Stimulated activated CD4-positive, alpha-beta T cell treated with anti-CD3 and anti-CD28 coated beads, TNF-alpha, amount 100 ng/mL, for 4 hours (primary cell): ENCODE measurements at places on chromosomes 11 and 22.
A peak's percentile ranks its signal among the peaks of the same experiment; 100 is the strongest.

DNA sequence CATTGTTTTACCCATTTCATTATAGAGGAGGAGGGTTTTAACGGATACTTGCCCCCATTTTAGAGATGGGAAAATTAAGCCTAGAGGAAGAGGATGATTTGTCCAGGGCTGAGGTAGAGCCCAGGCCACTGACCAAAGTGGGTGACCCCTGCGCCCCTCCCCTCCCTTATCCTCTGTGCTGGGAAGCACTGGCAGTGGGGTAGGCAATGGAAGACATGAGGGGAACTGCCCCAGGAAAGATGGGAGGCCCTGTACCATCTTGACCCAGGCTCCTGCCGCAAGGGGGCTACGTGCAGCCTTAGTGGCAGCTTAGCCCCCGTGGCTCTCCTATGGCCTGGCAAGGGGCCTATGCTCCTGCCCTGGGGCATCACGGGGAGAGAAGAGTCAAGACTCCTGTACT lies 76.4 kb upstream of the MYOD1 start:
- no peak for DNase-seq

DNA sequence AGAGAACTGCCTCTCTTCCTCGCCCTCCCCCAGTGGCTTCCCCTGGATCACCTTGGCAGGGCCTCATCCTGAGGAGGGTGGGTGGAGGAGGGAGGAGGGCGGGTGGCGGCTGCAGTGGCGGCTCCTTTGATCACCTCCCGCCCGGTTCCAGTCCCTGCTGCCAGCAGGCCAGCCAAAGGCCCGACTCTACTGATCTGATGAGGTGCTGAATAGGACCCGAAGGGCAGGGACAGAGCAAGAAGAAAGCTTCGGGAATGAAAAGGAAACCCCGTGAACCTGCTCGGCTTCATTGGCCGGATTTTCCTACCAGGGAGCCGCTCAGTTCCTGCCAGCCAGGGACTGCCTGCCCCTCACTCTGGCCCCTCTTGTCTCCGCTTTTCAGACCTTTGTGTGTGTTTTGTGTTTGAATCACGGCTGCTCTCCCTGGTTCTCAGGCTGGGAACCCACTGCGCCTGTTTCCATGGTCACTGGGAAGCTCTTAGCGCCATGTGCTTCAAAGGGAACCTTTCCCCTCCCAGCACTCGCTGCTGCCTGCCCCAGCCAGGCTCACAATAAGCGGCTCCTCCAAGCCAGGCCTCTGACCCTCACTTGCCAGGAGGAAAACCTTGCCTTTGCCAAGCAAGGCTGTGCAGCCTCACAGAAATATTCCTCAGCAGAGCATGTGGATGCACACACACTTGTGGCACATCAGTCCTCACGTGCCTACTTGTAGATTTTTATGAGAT lies 56.8 kb downstream of the C22orf31 start:
- no peak for DNase-seq

DNA sequence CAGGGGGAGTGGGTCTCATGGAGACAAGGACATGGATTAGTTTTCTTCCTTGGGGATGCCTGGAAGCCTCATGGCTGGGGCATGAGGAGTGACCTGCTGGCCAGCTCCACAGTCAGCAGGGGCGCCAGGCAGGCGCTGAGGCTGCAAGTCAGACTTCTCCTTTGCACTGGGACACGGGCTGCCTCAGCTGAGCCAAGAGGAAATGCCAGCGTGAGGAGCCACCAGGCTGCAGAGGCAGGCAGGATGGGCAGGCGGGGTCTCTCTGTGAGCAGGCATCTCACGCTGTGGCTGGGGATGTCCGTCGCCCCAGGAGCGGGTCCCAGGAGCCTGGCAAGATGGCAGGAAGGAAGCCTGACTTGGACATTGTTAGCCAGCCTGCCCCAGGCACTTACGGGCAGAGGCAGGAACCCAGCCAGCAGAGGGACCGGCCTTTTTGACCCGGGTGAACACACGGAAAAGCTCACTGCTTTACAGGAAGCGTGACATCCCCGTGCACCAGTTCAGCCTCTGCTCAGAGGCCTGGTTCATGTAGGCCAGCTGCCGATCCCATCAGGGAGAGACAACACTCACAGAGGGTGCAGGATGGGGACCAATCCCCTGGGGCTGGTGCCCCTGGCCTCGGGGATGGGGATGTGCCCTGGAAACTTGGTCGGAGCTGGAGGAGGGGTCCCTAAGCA lies 10.2 kb downstream of the GNB1L start:
- DNase-seq: no peak

- DNase-seq: no peak
Observed at GRCh38 chr22:23826510-23827350, 12.1 kb downstream of the DERL3 start.

DNA sequence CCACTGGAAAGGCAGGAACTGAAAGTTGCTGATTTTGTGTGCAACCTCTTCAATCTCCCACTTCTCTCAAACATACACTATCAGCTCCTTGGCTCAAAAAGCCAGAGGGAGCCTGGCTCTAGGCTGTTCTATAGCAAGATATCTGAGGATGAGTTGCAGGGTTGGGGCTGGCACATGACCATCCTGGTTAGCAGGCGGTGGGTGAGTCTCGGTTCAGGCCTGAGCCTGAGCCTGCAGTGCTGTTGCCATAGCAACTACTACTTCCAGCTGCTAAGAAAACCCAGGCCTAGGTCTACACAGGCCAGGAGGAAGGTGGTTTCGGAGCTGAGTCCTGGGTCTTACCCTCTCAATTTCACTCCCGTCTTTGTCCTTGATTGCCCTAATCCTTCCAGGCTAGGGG lies 39.0 kb downstream of the CWC15 start:
- DNase-seq: no peak

GRCh38 chr11:69125861-69126260 lies 29.9 kb upstream of the SMIM38 start:
- DNase-seq: no peak

- no peak for DNase-seq
Observed at GRCh38 chr11:123640677-123641494, 13.5 kb downstream of the SCN3B start.

DNA sequence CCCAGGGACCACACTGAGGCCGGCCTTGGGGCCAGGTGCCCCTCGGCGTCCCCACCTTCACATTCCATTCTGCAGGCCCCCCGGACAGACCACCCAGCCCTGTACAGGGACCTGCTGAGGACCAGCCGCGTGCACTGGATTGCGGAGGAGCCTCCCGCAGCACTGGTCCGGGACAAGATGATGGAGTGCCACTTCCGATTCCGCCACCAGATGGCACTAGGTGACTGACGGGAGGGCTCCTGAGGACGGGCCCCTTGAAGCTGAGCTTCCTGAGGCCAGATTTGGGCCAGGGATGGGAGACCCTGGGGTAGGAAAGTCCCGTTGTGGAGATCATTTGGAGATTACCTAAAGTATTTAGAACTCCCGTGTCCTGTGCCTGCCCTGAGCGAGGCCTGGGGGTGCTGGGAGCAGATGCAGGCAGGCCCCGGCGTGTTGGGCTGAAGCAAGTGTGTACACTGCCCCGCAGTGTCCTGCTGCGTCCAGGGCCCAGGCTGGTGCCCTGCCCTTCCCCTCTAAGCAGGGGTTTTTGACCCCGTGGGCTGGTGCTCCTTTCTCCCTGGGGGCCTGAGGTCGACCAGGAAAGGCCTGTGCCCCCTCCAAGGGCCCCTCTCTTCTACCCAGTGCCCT lies 20.0 kb downstream of the TRMU start:
- peak; percentile 33 for DNase-seq

DNA sequence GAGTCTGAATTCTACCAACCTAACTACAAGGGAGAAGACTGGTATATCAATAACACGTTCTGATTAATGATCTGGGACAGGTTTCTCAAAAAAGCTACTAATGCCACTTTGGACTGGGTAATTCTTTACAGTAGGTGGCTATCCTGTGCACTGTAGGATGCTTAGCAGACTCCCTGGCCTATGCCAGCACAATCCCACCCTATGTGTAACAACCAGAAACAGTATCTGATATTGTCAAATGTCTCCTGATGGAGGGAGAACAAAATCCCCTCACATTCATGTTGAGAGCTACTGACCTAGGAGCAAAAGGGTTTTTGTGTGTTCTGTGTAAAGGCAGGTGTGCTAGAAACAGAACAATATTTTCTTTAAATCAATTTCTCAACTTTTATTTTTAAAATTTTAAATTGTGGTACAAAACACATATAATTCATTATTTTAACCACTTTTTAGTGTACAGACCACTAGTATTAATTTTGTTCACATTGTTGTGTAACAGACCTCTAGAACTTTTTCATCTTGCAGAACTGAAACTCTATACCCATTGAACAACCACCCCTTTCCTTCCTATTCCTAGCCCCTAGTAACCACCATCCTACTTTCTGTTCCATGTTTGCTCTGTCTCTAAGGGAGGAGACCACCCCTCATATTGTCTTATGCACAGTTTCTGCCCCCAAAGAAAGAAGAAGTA lies 2.1 kb upstream of the MS4A6A start:
- no peak for DNase-seq

- DNase-seq: no peak
Observed at GRCh38 chr11:115652496-115652895, 148.3 kb upstream of the CADM1 start.

DNA sequence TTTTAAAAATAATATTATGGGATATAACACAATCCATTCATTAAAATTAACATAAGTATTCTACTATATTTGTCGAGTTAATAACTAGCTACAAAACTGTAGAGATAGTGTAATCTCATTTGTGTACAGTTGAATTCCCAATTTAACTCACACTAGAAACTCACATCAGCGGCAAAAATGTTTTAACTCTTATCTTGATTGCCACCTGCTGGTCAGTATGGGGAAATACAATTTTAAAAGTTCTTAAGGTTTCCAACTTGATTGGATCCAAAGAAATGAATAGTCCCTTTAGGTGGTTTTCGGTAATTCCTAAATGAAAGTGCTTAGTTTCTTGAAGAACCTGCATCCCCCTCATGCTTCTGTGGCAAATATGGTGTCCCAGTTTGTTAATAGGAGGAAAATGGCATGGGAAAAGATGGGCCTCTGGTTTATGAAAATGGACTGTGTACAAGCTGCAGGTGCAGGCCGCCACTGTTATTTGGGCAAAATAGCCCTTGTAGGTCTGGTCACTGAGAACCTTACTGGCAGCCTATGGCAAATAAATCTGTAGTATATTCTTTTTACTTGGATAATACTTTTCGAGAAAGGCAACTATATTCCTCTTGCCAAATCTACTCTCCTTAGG lies 33.7 kb upstream of the SLC17A6 start:
- DNase-seq: no peak

DNA sequence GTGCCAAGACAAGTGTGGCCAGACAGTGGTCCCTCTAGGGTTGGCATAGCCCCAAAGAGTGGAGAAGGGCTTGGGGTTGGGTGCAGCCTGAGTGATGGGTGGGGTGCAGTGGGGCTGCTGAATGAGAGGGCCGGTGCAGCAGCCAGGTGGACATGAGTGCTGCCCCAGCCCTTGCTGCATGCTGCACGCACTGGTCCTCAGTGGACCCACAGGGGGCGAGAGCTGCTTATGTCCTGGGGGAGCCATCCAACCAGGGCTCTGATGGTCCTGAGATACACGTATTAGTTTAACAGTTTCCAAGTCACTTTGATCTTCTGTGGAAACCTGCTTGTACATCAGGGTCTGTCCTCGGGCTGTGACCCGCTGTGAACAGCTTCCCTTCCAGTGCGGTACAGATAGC lies 23.9 kb upstream of the ACR start:
- DNase-seq: no peak

DNA sequence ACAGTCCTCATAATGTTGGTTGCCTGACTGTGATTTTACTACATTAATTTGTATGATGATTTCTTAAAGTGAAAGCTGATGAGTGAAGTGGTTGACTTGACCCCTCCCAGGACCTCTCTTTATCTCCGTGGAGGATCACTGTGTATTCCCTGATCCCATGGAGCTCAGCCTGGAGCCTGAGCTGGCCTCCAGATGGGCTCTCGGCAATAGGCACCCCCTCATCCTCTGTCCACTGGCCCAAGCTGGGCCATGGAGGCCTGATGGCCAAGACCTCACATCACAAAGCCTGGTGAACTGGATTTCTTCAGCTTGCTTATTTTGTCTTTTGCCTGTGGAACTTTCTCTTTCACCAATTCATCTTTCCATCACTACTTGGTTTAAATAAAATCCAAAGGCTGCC lies 75.2 kb downstream of the WNT11 start:
- no peak for DNase-seq

GRCh38 chr11:95789506-95790122 lies at the start of gene FAM76B:
Gene FAM76B, minus strand, starts transcription at chr11:95789782. Its CDS starts 304 bp downstream, at chr11:95789478.
- peak; percentile 89 for DNase-seq

GRCh38 chr11:119262668-119263351 lies 54.1 kb downstream of the MCAM start:
- DNase-seq: no peak

DNA sequence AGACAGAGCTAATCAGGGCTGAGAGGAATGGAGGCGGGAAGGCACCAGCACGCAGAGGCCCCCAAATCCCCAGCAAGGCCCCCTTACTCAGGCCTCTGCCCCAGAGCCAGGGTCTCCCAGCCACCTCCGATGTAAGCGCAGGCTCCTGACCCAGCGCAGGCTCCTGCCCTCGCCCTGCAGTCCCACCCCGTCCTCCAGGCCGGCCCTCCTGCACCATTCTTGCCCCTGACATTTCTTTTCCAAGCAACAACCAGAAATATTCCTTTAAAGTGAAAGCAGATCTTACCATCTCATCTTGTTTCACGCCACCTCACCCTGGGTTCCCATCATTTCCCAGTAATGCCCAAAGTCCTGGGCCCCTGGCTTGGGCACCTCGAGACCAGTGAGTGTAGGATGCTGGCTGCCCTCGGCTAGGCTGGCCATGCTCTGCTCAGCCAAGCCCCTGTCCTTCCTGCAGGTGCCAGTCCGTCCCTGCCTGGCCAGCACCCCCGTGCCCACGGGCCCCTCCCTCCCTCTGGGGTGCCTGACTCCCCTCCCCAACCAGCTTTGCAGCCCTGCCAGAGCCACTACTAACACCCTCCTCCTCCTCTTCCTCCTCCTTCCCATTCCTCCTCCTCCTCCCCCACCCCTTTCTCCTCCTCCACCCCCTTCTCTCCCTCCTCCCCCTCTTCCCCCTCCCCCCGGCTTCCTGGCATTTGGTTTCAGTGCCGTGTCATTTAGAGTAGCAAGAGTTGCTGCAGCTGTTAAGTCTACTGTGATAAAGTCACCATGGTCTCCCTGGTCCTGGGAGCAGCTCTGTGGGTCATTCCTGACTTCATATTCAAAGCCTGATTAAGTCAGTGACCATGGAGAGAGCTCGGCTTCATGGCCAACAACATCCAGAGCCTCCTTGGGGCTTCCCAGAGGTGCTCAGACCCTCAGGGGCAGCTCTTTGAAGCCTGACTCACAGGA lies 78.7 kb downstream of the PIWIL3 start:
- no peak for DNase-seq

DNA sequence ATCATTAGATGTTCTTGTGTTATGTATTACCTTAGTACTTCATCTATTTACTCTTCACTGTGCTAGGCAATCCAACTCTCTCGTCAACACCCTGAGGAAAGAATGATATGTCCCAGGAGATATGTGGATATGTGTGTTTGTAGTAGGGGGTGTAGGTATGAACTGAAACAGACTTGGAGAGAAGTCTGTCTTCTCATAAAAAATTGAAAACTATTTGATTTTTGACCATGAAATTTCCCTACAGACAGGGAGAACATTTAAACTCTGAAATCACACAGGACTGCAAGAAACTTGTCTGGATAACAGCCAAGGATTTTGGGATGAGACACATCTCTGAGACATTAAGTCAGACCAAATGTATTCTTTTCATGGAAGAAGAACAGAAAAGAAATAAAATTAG lies 967.0 kb upstream of the FAT3 start:
- DNase-seq: no peak

- DNase-seq: no peak
Observed at GRCh38 chr11:113862435-113862834, 12.9 kb downstream of the USP28 start.

GRCh38 chr11:118061586-118062125 lies 15.2 kb upstream of the TMPRSS4 start:
- DNase-seq: no peak

GRCh38 chr11:57649826-57650738 lies at the start of gene YPEL4:
Gene YPEL4, minus strand, starts transcription at chr11:57649912. Its CDS starts 2,805 bp downstream, at chr11:57647107.
- no peak for DNase-seq
